Muscle of back (tissue), 13 donors: ENCODE measurements at places on chromosomes 11 and 22.

- no peak for DNase-seq
Observed at GRCh38 chr11:103709371-103709770, 327.1 kb upstream of the DDI1 start.

DNA sequence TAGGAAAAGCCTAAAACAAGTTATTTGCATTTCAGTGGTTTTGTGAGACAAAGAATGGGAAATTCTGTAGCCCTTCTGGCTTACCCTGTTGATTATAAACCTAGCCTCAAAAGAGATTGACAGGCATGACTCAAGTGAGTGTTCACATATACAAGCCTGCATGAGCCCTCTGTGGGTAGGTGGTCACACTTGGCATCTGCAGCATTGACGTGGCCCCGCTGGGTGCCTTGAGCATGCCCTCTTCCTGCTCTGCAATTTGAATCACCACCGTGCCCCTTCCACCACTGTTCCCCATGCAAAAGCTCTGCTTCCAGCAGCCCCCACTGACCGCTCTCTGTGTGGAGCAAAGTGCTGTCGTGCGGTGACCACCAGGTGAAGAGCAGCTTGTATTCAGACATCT lies 21.0 kb upstream of the ADSL start:
- DNase-seq = no peak

DNA sequence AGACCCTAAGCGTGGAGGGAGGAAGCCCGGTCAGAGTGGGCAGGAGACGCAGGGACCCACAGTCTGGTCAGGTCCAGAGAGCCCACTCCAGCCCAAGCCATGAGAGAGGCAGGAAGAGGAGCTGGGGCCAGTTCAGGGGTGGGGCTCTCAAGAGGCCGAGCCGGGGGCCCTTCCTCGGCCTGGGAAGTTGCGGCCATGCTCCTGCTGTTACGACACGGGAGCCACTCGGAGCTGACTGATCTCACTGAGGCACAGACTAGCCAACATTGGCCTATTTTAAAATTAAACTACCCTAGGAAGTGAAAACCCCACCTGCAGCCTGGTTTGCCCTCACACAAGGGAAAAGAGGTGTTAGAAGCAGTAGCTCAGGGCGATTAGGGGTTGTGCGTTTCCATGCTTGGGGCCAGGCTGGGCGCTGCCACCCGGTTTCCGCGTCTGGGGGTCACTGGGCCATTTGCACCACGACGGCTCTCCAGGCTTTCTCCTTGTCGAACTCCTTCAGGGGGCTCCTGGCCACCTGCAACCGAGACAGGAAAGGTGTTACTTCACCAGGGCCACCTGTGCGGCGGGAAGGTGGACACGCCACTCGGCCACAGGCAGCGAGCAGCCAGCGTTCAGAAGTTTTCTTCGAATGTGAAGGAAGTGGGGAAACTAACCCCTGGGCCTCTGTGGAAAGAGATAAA lies 3.2 kb upstream of the TTLL8 start:
- no peak for DNase-seq

DNA sequence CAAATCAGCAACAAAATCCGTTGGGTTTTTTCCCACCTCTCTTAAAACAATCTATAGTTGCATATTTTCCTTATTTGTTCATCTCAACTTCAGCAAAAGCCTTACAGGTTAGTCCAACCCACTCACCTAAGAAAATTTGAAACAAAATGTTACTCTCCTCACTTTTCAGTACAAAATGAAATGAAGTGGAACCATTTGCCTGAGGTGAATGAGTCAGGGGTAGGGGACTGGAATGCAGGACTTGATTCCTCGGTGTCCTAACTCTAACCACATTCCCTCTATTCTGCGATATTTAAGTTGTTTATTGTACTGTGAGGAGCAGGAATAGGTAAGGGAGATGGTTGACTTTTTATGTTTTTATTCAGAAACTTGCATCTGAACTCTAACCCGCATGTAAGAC lies 16.4 kb downstream of the ATP5MG start:
- DNase-seq = no peak
